ENCODE measurements at places on chromosomes 7 and 10. TPM values are rescaled to one million over a fixed set of nuclear protein-coding genes. Genes with fewer than 3 reads are reported as not detected.
A peak's percentile ranks its signal among the peaks of the same experiment; 100 is the strongest.

DNA sequence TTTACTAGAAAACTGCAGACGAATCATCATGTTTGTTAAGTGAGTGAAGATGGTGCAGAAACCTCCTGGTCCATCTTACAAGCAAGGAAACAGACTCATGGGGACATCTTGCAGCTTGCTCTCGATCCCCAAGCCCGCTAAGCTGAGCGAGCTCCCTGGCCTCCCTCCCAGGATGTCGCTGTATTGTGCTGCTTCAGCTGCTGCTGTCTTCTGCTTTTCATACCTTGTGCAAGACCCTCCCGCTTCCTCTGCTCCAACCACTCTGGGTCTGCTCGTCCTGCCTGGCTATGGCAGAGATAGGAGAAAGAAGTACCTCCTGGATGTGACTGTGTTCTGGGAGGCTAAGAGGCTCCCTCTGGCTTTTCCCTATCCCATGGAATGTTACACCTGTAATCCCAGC lies 285.2 kb upstream of the FZD8 start:
- DNase-seq = no peak
- H3K27ac ChIP-seq = peak overlapping the region; percentile 45
- H3K36me3 ChIP-seq = no peaks in the 10 kb centered on the region

- DNase-seq = no peak
- H3K36me3 ChIP-seq = no peaks in the 10 kb centered on the region
- H3K4me3 ChIP-seq = no peak overlapping the region
- H3K27ac ChIP-seq = no peak overlapping the region
- peaks cover 22% of the 10 kb centered on the region for H3K4me1 ChIP-seq
- peaks cover 11% of the 10 kb centered on the region for H3K27me3 ChIP-seq
Observed at GRCh38 chr10:78746155-78746763, 322.5 kb upstream of the ZMIZ1 start.

GRCh38 chr10:5376450-5376849 lies 11.7 kb downstream of the UCN3 start:
- H3K4me3 ChIP-seq = no peak overlapping the region
- H3K4me1 ChIP-seq = no peaks in the 10 kb centered on the region
- DNase-seq = no peak
- peaks cover 23% of the 10 kb centered on the region for H3K27me3 ChIP-seq
- no peaks in the 10 kb centered on the region for H3K36me3 ChIP-seq
- H3K27ac ChIP-seq = no peak overlapping the region

GRCh38 chr7:129553899-129554461 lies 51.6 kb downstream of the SMKR1 start:
- H3K36me3 ChIP-seq = no peaks in the 10 kb centered on the region
- peaks cover 15% of the 10 kb centered on the region for H3K4me1 ChIP-seq
- H3K27ac ChIP-seq = no peak overlapping the region
- peak overlapping the region; percentile 22 for H3K4me3 ChIP-seq
- H3K27me3 ChIP-seq = peaks cover 20% of the 10 kb centered on the region

DNA sequence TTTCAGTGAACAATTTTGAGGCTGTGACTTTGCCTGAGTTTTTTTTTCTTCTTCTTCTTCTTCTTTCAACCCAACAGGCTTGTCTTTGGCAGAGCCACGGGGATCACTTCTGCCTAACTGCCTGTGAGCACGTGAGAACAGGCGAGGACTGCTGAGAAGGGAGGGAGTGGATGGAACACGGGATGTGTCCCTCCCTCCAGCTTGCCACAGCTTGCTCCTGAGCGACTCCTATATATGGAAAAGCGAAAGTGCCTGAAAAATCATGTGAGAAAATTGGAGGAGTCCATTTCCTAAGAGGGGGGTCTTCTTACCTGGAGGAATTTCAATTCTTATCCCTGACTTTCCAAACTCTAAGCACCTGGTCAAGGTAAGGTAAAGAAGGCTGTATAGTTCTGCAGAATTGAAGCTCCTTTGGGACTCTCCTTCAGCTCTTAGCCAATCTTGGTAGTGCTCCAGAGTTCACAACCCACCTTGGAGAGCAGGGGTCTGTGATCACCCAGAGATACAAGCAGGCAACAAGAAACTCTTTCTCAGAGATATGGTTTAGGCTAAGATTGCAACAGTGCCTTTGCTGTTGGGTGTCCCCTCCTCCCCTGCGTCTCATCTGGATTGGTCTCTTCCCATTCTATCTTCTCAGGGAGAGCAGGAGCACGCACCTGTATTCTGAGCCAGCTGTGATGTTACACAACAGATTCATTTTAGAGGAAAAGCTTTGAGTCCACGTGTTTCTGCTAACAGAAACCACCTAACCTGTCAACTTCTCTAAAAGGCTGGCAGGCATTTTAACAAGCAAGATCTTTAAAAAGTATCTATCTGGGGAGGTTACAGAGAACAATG lies at the start of gene MAT1A:
MAT1A (minus strand) TSS at position 208 of the 837 bp plus-strand sequence. CDS start 235 bp downstream, outside the sequence.
- H3K27me3 ChIP-seq = peaks cover 44% of the 10 kb centered on the region
- H3K4me1 ChIP-seq = no peaks in the 10 kb centered on the region
- H3K4me3 ChIP-seq = no peak within 1 kb of the TSS
- H3K36me3 ChIP-seq = no peaks in the 10 kb centered on the region
- no peak within 1 kb of the TSS for H3K27ac ChIP-seq
- DNase-seq = no peak

DNA sequence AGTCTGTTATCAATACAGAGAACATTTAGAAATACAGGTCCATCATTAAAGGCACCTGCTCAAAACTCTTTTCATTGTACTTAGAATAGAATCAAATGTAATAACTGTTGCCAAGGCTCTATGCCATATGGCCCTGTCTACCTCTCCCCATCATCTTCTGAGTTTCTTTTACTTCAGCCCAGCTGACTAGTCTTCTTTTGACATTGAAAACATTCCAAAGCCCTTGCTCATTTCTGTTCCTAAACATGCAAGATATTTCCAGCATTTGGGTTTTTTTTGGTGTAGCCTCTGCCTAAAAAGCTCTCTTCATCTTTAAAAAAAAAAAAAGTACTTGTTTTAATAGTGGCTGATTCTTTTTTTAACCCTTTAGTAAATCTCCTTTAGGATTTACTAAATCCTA lies 165.5 kb upstream of the SMIM30 start:
- peak overlapping the region; percentile 70 for H3K27ac ChIP-seq
- no peak overlapping the region for H3K4me3 ChIP-seq
- no peaks in the 10 kb centered on the region for H3K27me3 ChIP-seq

DNA sequence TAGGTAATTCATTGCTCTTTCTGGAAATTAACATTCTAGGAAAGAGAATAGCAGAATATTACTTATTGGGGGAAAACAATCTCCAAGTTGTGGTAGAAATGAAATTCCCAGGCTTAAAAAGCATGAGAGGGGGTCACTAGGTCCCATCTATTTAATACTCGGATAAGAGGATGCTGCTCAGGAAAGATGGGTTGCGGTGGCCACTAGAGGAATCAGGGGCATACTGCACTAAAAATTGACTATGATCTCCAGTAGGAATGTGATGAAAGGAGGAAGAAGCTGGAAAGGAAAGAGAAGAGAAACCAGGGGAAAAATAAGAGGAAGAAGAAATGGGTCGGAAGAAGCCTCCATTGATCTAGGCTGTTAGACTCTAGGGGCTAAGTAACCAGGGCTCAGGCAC lies 192.8 kb downstream of the GPAM start:
- no peak for DNase-seq
- no peaks in the 10 kb centered on the region for H3K36me3 ChIP-seq
- no peak overlapping the region for H3K27ac ChIP-seq
- no peaks in the 10 kb centered on the region for H3K27me3 ChIP-seq
- no peaks in the 10 kb centered on the region for H3K4me1 ChIP-seq

DNA sequence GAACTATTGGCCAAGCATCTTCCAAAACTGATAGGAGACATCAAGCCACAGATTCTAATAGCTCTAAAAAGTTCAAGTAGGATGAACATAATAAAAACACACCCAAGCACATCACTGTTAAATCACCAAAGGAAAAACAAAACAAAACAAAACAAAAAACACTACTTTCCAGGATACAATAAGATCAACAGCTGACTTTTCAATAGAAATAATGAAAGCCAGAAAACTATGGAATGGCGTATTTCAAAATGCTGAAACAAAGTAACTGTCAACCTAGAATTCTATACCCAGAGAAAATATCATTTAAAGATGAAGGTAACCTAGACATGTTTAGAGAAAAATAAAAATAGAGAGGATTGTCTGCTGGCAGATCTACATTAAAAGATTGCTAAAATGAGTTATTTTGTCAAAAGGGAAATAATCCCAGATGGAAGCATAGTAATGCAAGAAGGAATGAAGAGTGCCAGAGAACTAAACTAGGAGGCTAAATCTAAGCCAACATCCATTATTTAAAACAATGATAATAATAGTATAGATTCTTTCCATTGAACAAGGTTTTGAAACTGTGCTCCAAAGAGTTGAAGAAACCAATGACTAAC lies 13.9 kb downstream of the TUBAL3 start:
- peaks cover 6% of the 10 kb centered on the region for H3K27me3 ChIP-seq
- no peak for DNase-seq
- no peaks in the 10 kb centered on the region for H3K4me1 ChIP-seq
- no peak overlapping the region for H3K4me3 ChIP-seq
- H3K27ac ChIP-seq = no peak overlapping the region
- H3K36me3 ChIP-seq = no peaks in the 10 kb centered on the region

GRCh38 chr7:155942226-155942950 lies 130.1 kb upstream of the SHH start:
- H3K4me1 ChIP-seq = no peaks in the 10 kb centered on the region
- no peak overlapping the region for H3K4me3 ChIP-seq
- no peak overlapping the region for H3K27ac ChIP-seq

GRCh38 chr10:76937181-76937600 lies 700.4 kb downstream of the KCNMA1 start:
- H3K4me3 ChIP-seq = no peak overlapping the region
- H3K27me3 ChIP-seq = no peaks in the 10 kb centered on the region
- H3K4me1 ChIP-seq = no peaks in the 10 kb centered on the region
- no peak overlapping the region for H3K27ac ChIP-seq

CLRN3 gene
- not detected for total RNA-seq

BAIAP2L1 gene
- 10.9 TPM for total RNA-seq

MMD2 gene
- total RNA-seq = not detected

NUP205 gene
- 31.2 TPM for total RNA-seq

OPN4 gene
- total RNA-seq = not detected

Data from osteocyte (in vitro differentiated cells).